ENCODE measurements at places on chromosomes 6 and 20.

GRCh38 chr6:5504078-5504477 is 242.8 kb downstream of the FARS2 start:
- DNase-seq: no peak

DNA sequence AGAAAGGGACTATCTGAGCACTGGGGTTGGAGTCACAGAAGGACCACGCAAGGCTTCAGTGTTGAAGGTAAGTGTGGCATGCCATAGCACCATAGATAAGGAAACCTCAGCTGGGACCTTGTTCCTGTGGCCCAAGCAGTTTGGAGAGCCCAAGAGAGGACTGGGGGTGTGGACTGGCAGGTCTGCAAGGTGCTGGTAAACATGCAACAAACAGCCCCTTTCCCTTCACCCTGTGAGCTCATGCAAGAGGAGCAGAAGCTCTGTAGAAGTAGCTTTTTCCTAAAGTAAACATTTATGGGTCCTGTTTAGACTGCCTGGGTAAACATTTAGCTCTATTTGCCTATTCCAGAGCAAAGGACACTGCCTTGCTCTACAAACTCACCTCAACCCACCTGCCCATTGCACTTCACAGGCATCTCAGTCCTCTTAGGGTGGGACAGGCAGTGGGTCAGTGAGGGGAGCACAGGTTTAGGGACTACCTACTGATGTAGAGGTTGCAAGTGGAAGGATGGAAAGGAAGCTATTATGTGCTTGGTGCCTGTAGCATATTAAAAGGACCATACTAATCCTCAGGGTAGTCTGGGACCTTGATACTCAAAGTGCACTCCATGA is 12.0 kb downstream of the ZSCAN31 start:
- no peak for DNase-seq

DNA sequence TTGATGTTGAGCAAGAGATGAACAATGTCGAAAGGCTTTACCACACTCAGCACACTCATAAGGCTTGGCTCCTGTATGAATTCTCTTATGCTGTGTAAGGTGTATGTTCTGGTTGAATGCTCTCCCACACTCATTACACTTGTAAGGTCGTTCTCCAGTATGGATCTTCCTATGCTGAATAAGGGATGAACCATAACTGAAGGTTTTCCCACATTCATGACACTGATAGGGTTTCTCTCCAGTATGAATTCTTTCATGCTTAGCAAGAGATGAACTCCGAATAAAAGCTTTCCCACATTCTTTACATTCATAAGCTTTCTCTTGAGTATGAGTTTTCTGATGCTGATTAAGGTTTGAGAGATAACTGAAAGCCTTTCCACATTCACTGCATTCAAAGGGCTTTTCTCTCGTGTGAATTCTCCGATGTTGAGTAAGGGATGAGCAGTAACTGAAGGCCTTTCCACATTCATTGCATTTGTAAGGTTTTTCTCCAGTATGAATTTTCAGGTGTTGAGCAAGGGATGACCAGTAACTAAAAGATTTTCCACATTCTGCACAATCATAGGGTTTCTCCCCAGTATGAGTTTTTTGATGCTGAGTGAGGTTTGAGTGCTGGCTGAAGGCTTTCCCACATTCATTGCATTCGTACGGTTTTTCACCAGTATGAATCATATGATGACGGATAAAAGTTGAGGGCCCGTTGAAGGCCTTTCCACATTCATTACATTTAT is 21.1 kb downstream of the ZNF184 start:
- no peak for DNase-seq

DNA sequence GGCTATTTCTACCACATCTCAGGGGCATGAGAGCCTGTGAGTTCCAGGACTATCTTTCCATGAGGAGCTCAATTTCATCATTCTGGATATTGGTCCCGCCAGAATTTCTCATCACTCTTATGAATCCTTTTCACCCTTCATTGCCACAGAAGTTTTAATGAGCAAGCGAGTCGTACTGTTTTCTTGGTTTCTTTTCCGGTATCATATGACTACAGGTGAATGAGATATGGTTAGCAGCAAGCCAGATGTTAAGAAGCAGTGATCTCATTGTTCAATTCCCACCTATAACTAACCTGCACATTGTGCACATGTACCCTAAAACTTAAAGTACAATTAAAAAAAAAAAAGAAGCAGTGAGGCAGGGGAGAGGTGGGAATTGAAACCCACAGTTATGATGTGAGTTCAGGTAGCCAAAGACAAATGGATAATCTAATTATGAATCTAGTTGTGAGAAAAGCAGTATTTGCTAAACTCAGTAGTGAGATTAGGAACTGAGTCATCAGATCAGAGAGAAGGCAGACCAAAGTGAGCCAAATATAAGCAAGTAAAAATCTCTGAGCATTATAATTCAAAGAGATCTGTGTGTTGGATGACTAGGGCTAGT is 78.0 kb upstream of the ELOVL5 start:
- no peak for DNase-seq

DNA sequence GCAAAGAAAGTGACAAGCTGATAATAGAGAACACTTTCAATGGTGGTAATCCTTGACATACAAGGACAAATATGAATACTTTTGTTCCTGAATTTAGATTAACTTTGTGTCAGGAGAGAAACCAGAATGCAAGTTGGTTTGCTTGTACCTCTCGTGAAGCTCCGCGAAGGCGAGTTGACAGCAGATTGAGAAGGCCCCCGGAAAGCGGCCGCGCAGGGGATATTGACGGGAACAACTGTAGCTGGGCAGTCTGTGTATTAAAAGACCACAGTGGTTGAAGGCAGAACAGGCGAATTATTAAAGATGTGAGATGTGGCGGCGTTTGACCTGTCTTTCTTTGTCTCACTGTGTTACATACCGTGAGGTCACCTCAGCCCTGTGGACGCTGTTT is 175.8 kb upstream of the RALGAPA2 start:
- DNase-seq: no peak

DNA sequence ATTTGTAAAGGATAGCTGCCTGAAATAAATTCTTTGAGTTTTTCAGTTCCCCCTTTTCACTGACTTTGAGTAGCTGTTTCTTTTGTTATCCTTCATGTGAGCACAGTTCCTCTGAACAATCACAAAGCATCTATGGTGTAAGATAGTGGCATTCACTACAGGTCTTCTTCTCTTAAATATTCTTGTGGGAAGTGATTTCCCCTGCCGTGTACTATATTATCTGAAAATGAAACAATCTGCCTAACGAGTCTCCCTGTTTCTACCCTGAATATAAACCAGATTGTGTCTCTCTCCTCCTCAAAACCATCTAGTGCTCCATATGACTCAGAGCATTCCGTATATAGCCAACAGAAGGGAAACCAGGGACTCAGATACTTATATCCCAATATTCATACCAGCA is 380.1 kb upstream of the SOX4 start:
- no peak for DNase-seq

- no peak for DNase-seq
These were observed 18.5 kb upstream of the SCUBE3 start for GRCh38 chr6:35195120-35195780.

GRCh38 chr6:36777801-36778200 is 61.4 kb downstream of the CPNE5 start:
- no peak for DNase-seq

GRCh38 chr6:123990376-123990775 is 186.7 kb downstream of the NKAIN2 start:
- no peak for DNase-seq

- no peak for DNase-seq
These were observed 78.0 kb downstream of the SLC22A3 start for GRCh38 chr6:160426136-160426535.

DNA sequence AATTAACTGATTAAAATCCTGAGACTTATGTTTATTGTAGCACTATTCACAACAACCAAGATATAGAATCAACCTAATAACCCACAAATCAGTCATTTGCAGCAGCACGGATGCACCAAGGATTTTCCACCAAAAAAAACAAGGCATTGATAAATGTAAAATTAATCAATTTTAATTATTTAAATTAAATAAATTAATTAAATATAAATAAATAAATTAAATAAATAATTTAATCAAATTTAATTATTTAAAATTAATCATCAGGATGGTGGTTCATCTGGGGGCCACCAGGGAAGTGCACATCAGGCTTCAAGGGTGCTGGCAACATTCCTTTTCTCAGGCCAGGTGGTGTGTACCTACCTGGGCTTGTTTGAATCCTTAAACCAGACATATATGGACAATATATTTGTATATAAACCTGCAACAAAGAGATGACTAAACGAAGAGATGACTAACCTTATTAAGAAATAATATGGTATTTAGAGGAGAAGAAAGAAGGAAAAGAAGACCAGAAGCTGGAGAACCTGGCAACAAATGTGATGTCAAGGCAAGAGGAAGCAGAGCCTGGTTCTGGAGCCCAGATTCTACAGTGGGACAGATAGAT is 89.2 kb downstream of the CD164 start:
- DNase-seq: no peak

DNA sequence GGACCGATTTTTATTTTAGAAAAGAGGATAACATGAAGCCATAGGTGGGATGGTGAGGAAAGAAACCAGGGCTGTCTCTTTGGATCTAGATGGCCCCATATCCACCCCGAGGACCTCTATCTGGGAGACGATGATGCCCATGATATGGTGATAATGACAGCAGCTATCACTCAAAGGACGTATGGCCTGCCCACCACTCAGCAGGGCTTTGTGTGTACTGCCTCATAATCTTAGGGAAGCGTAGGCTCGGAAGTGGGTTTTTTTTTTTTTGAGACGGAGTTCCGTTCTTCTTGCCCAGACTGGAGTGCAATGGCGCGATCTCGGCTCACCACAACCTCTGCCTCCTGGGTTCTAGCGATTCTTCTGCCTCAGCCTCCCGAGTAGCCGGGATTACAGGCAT is 8.2 kb upstream of the TAF8 start:
- DNase-seq: no peak

DNA sequence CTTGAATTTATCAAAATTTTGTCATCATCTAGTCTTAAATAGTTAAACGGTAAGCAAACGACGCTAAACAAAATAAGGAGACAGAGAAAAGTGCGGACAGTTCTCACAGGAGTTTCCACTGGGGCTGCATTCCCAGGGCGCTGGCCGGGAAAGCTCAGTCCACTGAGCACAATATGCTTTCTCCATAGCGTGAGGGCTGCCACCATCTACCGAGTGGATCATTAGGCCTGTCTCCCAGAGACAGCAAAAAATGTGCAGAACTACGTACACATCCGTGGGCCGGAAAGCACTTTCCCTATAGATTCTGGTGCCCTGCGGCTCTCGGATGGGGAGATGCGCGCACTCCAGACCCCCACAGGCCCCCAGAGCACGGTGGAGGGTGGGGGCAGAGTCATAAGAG is 84.9 kb downstream of the THBS2 start:
- no peak for DNase-seq

DNA sequence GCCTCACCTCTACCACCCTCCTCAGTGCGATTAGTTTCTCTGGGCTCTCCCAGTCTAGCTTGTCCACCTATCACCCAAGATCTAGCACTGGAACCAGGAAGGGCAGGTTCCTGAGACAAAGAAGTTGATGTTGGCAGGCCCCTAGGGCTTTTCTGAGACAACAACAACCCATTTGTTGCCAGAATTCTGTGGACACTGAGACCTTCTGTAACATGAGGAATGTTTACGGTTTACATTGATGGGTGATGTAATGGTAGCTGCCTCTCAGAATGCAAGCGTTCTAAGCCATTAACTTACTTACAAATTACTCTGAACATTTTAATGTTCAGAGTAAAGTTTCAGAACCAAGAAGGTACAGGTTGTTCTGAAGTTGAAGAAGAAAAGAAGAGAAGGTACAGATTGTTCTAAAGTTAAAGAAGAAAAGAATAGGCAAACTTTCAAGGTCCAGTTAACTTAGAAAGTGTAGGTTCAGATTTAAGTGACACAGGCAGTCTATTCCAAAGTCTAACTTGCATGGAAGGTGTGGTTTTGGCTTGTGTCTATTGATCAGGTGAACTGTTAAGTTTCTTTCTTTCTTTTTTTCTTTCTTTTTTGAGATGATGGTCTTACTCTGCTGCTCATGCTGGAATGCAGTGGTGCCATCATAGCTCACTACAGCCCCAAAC is 3.7 kb upstream of the MED23 start:
- DNase-seq: no peak

DNA sequence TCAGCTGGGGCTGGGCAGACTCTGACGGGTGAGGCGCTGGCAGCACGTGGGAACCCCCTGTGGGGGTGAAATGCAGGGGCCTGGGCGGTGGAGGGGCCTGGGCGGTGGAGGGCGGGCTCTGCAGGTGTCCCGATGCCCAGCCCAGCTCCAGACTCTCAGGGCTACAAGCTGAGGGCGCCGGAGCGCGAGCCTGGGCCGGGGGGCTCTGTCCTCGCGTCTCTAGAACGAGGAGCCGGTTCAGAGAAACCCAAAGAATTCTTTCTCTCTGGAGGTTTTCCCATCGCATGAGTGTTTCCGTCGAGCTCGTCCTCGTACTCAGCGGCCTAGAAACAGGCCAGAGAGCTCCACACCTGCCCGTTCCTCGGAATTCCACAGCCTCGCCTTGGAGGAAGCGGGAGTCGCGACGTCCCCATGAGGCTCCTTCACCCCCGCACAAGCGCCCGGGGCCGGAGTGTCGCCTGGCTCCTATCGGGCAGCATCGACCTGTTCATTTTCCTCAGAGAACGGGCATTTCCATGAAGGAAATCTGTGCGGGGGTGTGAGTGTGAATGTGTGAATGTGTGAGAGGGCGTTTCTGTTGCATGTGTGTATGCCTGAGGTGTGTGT is 76.9 kb downstream of the SMOC2 start:
- DNase-seq: no peak

DNA sequence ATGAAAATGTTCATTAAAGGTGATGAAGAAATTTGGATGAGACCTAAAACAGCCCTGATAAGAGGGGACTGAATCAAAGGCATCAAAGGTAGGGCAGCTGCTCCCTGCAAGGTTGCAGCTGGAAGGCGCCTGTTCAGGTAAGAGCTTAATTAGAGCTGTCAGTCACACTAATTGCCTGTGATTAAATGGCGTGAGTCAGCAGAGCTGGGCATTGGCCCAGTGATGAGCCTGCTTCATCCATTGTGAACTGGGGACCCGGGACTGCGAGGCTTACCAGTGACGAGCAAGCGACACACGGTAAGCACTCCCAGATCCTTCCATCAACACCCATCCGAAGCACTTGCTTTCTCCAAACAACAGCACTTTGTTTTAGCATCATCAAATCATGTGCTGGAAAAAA is 621.5 kb upstream of the CDH4 start:
- peak; percentile 30 for DNase-seq

DNA sequence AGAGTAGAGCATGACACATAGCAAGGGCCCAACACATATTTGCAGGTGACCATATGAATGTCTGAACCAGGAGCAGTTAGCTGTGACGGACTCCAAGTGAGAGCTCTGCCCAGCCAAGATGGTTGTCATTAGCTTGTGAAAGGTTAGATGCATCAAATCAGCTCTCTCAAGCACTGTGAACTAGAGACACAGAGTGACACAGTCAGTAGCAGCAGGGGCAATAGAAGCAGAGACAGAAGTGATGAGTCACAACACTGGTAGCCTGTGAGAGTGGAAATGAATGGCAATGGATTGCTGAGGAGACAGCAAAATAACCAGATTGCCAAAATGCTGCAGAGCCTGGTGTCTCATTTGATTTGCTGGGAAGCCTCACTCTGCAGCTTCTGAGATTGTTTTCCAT is 558.9 kb downstream of the PKHD1 start:
- no peak for DNase-seq
